Activated CD8-positive, alpha-beta memory T cell treated with anti-CD3 and anti-CD28 coated beads for 48 hours (primary cell): ENCODE measurements at places on chromosomes 1 and 21.
A peak's percentile ranks its signal among the peaks of the same experiment; 100 is the strongest.

DNA sequence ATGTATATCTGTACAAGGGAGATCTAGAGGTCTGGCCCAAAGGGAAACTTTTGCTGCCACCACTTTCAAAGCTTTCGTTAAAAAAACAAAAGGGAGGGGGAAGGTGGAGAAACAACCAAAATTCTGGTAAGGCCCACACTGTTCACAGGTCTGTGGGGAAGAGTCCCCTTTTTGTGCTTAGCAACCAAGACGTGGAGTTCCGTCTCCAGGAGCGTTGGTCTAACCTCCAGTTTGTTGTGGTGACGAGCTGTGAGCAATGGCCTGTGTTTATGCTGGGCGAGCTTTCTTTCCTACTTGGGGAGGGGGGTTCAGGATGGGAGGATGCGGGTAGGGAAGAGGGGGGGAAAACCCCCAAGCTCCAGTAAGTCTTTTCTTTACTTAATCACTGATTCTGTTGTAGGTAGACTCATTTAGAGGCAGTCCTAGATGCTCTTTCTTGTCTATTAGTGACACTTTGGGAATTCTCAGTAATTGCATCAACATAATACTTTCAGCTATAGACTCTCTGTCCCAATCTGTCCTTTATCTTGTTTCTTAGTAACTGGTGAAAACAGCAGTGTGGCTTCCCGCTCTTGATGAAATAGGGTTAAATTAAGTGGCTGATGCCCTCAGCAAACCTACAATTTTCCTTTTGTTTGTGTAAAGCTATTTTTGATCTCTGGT lies 1.5 kb downstream of the HIPK1 start:
- DNase-seq = peak; percentile 38

DNA sequence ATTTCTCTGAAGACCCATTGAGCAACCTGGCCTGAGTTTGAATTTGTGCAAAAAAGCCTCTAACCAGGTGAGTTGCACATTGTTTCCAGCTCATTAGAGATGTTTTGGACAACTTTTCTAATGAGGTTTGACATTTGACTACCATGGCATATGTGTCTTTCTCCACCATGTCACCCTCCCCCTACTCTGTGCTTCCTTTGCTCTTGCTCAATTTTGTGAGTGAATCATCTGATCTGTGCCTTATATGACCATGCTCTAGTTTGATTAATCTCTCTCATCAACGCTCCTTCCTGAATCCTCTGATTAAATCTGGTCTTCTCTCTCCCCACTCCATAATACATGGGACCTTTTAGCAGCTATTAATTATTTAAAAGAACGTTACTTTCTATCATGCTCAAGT lies 144.8 kb upstream of the SAMSN1 start:
- DNase-seq = no peak

GRCh38 chr1:96927125-96927524 lies 205.5 kb downstream of the PTBP2 start:
- no peak for DNase-seq

- peak; percentile 9 for DNase-seq
These were observed 67.5 kb upstream of the CD1D start for GRCh38 chr1:158112994-158113758.

DNA sequence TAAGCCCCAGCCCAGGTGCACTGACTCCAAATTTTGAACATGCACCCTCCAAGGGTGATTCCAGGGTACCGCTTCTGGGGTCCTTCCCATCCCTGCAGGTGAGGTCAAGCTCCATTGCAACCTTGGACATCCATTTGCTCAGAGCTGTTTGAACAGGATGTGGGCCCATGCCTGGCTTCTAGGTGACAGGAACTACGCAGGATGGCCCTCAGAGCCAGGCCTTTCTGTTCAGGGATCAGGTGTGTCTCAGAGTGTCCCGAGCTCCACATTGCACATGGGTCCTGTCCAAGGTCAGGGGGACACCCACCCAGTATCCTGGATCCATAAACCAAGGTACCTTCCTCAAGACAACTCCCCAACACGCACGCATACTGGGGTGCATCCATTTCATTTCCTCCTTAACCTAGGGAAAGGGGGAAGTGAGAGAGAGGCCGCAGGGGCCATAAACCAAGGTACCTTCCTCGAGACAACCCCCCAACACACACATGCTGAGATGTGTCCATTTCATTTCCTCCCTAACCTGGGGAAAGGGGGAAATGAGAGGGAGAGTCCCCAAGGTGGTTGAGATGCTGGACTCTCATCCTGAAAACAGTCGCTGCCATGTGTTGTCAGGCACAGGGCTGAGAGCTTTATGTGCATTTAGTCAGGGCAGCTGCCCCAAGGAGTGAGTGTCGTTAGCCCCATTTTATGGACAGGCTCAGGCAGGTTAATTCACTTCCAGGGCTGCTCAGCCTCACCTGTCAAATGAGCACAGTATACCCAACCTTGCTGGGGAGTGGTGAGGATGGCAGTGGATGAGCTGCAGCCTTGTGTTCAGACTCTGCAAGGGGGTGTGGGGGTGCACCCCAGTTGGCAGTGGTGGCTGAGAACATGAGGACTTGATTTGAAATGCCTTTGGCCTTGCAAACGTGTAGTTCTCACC lies 2.1 kb downstream of the SLC66A1 start:
- no peak for DNase-seq

DNA sequence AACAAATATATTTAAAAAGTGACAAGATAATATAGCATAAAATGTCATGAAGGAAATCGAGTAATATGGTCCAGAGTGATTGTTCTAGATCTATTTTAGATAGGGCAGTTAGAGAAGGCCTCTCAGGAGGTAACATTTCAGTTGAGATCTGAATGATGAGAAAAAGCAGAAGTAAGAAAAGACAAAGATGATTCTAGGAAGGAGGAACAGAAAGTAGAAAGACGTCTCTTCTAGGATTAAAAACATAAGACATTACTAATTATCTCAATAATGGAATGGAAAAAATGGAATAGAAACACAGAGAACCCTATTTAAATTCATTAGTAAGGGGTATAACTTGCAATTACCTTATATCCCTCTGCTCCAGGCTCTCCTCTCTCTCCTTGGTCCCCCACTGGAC lies 130.0 kb upstream of the ZNHIT6 start:
- DNase-seq = no peak

- no peak for DNase-seq
These were observed 791 bp upstream of the MAST2 start for GRCh38 chr1:45802343-45803298.

- DNase-seq = no peak
These were observed 256.3 kb upstream of the ADGRL4 start for GRCh38 chr1:79262745-79263258.

GRCh38 chr21:16773206-16773605 lies 739.6 kb upstream of the CXADR start:
- DNase-seq = no peak

DNA sequence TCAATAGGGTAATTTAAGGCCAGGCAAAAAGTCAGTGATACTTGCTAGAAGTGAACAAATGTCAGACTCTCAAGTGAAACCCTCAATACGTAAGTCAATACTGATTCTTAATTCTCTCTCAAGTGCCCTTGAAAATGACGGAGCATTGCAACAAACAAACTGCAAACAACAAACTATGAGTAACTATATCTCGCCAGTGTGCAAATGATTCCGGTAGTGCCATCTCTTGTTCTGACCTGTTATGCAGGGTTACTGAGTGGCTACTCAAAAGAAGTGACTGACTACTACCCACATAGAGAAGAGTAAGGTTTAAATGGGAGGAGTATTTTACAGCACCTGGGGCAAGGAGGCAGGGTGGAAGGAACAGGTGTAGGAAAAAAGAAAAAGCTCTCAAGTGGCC lies 1.6 kb downstream of the SLC19A2 start:
- DNase-seq = no peak

DNA sequence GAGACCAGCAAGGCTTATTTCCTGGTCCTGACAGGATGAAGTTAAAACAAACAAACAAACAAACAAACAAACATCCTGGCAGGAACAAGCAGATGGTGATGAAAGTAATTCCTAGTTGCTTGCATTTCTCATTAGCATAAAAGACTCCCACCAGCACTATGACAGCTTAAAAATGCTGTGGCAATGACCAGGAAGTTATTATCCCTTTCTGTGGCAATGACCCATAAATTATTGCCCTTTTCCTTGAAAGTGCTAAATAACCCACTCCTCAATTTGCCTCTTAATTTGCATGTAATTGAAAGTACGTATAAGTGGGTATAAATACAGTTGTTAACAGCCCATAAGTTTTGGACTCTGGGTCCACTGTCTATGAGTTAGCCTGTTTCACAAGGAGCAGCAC lies 727.6 kb upstream of the NEGR1 start:
- DNase-seq = no peak

DNA sequence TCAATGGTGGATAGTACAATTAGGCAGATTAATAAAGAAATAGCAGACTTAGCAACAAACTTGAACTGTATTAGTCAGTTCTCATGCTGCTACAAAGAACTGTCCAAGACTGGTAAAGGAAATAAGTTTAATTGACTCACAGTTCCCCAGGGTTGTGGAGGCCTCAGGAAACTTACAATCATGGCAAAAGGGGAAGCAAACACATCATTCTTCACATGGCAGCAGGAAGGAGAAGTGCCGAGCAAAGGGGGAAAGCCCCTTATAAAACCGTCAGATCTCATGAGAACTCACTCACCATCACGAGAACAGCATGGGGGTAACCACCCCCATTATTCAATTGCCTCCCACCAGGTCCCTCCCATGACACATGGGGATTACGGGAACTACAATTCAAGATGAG lies 27.1 kb upstream of the PDE4B start:
- DNase-seq = no peak

DNA sequence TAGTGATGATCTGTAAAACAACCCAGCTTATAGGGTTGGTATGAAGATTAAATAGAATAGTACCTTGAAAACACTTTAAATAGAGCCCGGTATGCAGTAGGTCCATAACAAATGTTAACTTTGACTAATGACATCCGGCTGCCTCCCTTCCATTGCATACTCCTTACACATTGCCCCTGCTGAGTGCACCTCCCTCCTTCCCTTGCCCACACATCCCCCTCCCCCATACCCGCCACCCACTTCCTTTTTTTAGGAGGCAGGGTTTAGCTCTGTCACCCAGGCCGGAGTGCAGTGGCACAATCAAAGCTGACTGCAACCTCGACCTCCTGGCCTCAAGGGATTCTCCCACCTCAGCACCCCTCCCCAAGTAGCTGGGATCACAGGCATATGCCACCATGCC lies 24.4 kb upstream of the ZC3H12A start:
- no peak for DNase-seq

- DNase-seq = no peak
These were observed 55.2 kb upstream of the C1orf174 start for GRCh38 chr1:3955196-3955772.

DNA sequence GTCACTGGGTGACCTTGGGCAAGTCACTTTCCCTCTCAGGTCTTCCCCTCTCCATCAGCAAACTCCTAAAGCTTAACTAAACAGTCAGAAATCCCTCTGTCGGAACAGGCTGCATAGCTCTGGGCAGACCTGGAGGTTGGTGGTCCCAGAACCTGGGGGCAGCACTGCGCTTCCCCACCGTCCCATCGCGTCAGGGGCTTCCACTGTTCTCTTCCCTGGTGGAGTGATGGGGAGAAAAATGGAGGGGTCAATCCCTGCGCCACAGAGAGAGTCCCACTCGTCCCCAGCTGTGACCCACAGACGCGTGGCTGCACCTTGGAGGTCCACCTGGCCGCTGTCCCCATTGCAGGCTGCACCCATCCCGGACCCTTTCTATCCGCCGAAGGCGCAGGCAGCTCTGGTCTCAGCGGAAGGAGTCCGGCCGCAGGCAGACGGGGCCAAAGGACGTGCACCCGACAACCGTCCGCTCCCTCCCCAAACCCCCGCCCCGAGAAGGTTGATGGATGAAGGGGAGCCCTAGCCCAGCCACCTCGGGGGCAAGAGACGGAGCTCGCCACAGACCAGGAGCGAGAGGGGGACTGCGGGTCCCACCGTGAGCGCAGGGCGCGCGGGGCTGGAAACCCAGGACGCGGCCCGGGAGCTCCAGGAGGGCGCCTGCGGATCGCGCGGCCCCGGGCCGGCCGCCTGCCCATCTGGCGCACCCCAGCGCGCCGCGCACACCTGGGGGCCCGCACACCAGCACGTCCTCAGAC lies 588 bp upstream of the WNT3A start:
- DNase-seq = no peak

DNA sequence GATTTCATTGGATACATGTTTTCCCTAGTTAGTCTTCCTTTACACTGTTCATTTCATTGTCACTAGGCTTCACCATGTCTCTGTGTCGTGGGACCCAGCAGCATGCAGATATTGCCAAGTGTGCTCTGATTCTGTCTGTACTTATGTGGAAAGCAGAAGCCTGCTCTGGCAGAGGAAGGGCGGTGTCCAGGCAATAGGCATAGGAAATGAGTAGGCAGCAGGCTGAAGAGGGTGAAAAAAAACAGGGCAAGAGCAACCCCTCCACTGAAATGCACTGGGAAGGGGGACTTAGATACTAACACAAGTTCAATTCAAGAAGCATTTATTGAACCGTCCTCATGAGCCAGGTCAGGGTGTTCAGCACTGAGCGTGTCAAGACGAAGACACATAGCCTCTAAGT lies 85.2 kb upstream of the VAV3 start:
- no peak for DNase-seq

DNA sequence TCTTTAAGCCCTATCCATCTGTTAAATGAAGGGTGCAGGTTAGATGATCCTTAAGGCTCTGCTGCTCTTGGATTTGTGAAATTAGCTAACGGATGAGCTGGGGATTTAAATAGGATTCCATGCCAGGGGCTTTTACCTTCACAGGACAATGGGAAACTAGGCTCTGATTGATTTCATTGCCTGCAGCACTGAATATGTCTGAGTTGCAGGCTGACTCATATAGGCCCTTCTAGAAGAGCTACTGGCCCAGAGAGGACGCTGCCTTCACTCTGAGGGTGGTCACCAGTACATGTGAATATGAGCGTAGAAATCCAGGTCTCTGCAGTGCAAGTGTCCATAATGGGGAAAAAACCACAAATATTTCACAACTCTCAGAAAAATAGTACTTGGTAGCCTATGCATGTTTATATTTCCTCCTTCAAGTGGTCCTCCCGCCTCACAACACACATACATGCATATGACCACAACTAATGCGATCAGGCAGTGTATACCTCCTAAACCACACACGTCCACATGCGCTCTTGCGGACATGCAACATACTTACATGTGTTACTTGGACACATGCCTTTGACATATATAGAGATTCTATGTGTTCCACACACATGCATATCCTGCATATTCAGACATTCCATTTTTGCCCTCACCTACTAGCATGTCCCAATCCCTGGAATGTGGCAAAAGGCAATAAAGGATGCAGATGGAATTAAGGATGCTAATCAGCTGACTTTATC lies 233.8 kb upstream of the JUN start:
- no peak for DNase-seq

- no peak for DNase-seq
These were observed 175.8 kb downstream of the ADGRL2 start for GRCh38 chr1:81976539-81976938.

DNA sequence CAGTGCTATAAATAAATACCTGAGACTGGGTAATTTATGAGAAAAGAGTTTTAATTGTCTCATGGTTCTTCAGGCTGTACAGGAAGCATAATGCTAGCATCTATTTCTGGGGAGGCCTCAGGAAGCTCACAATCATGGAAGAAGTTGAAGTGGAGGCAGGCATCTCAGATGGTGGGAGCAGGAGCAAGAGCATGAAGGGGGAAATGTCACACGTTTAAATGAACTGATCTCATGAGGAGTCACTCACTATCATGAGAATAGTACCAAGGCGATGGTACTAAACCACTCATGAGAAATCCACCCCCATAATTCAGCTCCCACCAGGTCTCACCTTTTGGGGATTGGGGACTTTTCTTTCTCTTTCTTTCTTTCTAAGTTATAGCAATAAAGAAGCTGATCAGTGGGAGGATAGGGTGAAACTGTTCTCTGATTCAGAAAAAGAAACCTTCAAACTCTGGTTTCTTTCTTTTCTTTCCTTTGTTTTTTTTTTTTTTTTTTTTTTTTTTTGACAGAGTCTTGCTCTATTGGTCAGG lies 17.1 kb upstream of the SPAG17 start:
- DNase-seq = no peak
